ENCODE measurements at places on chromosomes 16 and 17.

GRCh38 chr17:50412188-50412732 is 13.8 kb upstream of the ACSF2 start:
- DNase-seq, result no peak

DNA sequence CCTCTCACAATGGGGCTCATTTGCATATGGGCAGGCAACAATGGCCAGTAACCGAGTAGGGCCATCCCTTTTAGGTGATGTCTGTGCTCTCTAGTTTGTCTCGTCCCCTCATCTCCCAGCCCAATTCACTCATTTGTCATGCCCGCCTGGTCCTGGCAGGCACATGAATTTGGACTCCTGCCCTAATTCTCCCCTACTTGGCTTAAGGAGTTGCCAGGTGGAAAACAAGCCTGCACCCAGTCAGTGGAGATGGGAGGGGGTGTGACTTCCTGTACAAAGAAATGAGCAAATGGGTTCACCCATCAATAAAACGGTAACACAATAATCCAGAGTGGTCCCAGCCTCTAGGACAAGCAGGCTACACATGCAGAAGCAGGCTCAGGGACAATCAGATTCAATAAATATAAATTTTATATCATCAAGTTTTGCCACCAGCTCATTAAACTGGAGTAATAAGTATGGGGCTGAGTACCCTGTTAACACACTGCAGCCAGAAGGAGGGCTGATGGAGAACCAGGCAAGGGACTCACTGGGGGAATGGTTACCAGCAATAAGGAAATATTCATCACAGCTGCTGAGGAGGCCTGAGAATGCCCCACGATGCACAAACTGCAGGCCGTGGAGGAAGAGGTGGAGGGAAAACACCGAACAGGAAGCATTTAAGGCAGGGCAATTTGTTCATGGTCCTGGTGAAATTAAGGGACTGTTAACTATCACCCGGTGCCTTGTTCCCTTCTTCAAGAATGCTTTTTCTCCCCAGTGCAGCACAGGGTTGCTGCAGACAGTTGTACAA is 84.4 kb upstream of the GPRC5B start:
- DNase-seq, result no peak

DNA sequence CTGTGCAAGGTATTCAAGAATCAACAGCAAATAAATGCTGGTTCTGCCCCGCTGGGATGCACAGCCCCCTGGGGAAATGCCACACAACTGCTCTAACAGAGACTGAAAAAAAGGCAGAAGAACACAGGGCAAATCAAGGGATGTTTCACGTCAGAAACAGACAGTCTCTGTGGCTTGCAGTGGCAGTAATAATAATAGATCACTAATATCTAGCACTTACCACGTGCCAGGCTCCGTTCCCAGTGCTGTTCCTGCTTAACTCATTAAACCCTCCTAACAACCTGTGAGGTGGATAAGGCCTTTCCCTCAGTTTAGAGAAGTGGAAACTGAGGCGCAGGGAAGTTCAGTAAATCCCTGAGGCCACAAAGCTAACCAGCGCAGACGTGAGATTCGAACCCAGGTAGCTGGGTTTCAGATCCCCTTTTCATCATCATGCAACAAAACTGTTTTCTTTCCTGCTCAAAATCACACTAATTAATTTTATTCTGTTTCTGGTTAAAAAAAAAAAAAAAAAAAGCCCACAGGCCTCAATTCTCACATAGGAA is 36.7 kb downstream of the ARHGAP17 start:
- DNase-seq, result no peak

DNA sequence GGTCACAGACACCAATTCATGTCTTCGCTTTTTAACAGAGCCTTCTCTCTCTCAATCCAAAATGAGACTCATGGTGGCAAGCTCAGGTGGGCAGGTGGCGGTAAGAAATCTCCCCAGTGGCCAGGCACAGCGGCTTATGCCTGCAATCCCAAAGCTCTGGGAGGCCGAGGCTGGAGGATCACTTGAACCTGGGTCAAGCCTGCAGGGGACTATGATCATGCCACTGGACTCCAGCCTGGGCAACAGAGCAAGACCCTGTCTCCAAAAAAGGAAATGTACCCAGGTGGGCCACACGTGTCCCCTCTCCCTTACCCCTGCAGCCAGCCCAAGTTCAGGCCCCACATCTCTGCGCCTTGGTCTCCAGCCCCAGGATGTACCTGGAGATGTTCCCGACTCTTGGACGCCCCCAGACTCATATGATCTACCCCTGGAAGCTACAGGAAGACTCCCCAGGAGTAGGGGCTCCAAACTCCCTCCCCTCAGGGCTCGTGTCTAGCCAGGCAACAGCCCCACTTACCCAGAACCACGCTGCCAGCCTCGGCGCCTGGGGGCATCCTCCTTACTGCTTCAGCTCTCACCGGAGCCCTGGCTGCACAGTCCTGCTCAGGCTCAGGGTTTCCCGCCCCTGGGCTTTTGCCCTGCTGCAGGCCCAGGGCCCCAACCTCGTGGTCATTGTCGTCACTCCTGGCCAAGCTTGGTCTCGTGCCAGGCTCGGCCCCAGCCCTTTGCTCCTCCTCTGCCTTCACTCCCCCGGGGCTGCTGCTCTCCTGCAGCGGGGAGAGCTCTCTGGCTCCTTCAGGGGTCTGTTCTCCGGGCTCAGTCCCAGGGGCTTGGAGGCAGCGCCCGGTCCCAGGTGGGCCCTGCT is 16.2 kb downstream of the MYLK3 start:
- DNase-seq, result no peak

GRCh38 chr16:1082266-1082951 is 9.9 kb downstream of the SSTR5 start:
- DNase-seq, result no peak
